ENCODE measurements at places on chromosomes 7 and 10.

DNA sequence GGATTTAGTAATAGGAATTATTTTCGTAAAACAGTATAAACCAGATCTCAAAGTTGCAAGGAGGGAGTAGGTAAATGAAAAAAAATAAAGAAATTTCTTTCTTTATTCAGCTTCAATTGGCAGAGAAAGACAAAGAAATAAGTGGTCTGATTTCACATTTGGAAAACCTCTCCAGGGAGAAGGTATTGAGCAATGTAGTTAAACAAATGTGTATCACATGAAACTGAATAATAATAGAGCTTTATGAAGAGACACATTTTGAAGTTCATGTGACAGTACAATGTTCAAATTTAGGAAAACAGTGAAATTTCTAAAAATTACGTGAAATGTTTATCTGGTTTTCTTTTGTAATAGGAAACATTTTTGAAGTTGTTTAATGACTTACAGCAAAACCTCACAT lies 63.0 kb downstream of the TAX1BP1 start:
- DNase-seq: no peak

DNA sequence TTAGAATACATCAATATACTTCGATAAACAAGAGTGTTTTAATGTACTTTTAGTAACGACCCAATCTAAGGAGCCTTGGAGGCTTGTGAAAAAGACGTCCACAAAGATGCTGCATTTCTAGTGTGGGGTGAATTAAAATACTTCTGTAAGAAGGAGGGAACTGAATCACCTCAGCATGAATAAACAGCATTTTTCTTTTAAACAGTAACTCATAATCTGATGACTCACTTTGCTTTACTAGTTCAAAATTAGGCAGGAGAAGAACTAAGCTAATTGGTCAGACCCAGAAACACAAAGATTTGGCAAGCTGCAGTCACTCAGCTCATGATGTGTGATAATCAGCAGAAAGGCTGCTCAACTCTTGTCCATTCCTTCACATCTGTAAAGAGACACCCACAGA lies 24.2 kb downstream of the NCOA4 start:
- no peak for DNase-seq

- DNase-seq: no peak
Observed at GRCh38 chr10:4344492-4344994, 481.5 kb upstream of the AKR1E2 start.

GRCh38 chr7:65974191-65974801 lies 7.7 kb downstream of the GUSB start:
- no peak for DNase-seq

- DNase-seq: no peak
Observed at GRCh38 chr10:2301227-2301626, 563.9 kb upstream of the ADARB2 start.

Data from NCI-H2081 treated with DMSO at 0.1 percent for 48 hours (cell line).